Stimulated activated CD4-positive, alpha-beta T cell treated with anti-CD3 and anti-CD28 coated beads, Interleukin-4, amount 100 ng/mL, for 24 hours (primary cell): ENCODE measurements at places on chromosomes 13 and 19.
A peak's percentile ranks its signal among the peaks of the same experiment; 100 is the strongest.

- DNase-seq: peak; percentile 15
These were observed 69.1 kb downstream of the ATP7B start for GRCh38 chr13:51942189-51942588.

DNA sequence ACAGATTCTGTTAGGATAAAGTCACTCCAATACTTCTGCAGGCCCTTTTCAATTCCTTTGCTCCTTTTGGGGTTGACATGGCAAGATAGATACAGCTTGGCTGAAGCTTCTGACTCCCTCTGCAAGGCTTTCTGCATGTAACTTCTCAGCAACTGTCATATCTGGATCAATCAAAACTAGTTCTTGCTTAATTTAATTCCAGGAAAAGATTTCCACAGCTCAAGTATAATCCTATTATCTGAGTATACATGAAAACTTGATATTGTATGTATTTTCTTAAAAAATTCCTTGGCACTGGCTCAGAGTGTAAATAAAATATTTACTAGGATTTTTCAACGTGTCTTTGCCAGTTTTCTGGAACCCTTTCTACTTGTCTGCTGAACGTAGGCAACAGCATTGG is 109.6 kb downstream of the STARD13 start:
- DNase-seq: no peak

- no peak for DNase-seq
These were observed 11.5 kb downstream of the DNM2 start for GRCh38 chr19:10729411-10729810.

DNA sequence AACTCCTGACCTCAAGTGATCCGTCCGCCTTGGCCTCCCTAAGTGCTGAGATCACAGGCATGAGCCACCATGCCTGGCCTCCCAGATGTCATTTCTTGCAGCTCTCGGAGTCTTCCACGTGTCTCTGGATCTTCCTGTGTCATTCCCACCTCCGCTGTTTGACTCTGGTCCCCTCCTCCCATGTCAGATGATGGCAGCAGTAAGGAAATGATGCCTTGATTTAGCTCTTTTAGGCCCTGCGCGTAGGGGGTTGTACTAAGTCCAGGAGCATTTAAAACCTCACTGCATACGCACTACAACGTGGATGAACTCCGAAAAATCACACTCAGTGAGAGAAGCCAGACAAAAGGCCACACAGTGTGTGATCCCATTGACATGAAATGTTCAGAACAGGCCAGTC is 113.1 kb downstream of the GNG7 start:
- no peak for DNase-seq

DNA sequence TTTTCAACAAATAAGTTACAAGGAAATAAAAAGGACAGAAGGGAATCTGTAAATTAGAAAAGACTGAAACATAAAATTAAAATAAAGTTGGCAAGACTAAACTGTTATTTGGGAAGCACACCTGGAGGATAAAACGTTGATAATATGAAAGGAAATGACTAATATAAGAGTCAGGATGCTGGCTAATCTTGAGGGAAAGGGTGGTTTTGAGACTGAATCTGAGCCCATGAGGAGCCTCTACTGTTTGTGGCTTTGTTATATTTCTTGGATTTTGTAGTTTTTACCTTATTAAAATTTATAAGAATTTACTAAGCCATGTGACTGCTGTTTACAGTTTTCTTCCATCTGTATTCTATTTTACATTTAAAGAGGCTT is 718.0 kb upstream of the SPRY2 start:
- no peak for DNase-seq

DNA sequence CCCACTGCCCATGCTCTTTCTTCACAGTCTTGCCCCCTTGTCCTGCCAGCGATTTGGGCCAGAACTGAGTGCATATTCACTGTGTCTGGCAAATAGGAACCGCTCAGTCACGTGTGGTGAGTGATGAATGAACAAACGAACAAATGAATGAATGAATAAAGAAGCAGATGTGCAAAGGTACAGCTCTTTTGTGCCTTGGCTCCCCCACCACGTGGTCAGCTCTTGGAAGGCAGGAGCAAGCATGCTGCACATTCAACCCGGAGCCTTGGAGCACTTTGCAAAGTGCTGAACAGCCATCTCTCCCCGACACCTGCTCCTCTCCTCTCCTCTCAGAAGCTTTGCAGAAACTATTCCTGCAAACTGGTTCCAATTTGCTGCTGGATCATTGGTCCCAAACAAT is 52.4 kb downstream of the LATS2 start:
- DNase-seq: no peak

- DNase-seq: peak; percentile 61
These were observed 13.8 kb downstream of the DNASE2 start for GRCh38 chr19:12867120-12868099.

- peak; percentile 95 for DNase-seq
These were observed at the start of gene FGF22 for GRCh38 chr19:639253-640160. TSS of gene FGF22 (plus strand) at chr19:639879. CDS start at chr19:639926, 47 bp downstream.

DNA sequence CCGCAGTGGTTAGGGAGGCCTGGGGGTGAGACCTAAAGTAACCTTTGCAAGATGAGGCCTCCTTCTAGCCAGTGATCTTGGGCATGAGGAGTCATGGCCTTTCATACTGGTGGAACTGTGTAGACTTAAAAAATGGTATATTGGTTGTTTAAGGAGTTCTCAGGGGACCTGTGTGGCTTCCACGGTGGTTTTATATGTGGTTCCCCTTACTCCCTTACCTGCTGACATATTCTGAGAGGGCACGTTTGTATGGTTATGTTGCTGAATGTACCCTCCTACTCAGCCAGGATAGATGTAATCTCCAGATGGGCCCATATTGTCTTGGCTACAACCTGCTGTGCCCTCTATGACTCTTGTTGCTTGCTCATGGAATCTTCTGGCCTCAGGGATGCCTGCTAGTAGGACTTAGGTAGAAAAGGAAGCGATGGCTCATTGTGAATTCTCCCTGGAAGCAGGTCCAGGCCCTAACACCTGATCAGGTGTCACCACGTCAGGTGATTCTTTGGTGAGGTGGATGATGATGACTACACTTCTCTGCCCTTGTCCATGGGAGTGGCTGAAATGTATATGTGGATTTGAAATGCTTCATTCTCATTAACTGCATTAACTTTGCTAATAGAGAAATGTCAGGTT is 1.8 kb downstream of the ZNF460 start:
- DNase-seq: no peak

- DNase-seq: no peak
These were observed 466.6 kb upstream of the PCDH9 start for GRCh38 chr13:67696775-67697174.

GRCh38 chr19:44614313-44614712 is 950 bp downstream of the IGSF23 start:
- DNase-seq: no peak

- DNase-seq: no peak
These were observed 636 bp upstream of the ZNF579 start for GRCh38 chr19:55581145-55581822.

DNA sequence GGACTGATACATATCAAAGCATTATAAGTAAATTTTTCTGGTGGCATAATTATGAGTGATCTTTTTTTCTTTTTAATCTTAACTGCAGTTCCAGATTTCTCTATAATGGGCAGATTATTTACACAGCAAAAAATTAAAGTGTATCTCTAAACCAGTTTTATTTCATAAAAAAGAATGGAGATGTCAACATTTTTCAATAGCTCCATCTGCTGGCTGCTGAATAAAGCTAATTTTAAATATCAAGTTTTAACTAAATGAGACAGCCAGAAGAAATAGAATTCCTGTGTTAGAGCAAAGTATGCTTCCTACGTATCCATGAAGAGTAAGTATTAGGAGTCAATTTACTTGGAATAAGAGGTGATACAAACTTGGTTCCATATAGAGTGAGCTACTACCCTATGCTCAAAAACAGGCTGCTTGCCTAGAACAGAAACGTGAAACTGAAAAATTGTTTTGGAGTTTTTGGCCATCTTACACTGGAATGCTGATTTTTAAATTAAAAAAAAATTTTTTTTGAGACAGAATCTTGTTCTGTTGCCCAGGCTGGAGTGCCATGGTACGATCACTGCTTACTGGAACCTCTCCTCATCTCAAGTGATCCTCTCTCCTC is 5.0 kb upstream of the PDS5B start:
- DNase-seq: no peak

DNA sequence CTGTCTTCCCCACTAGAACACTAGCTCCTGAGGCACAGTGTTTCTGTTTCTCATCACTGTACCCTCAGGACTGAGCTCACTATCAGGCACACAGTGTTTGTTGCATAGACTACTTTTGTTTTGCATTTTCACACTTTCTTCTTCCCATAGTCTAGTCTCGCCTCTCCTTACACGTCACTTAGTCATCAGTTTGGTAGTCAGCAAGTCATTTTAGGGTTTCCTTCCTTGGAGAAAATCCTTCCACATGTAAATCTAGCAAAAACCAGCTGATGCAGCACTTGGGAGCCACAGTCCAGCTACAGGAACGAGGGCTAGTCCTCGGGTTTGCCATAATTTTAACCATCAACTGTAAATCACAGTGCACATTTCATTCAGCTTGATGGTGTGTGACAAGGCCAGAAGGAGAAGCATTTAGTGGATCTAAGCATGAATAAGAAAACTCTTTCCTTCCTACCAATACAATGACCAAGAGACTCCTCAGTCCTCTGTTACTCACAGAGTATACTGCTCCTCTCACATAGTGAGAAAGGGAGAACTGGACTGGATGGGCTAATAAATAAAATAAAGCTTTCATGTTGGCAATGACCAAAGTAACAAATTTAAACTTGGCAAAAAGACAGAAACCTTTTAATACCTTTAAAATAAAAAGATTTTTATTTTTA is 221.0 kb downstream of the KLF12 start:
- DNase-seq: no peak

- DNase-seq: no peak
These were observed 8.1 kb downstream of the URAD start for GRCh38 chr13:27980280-27980998.

DNA sequence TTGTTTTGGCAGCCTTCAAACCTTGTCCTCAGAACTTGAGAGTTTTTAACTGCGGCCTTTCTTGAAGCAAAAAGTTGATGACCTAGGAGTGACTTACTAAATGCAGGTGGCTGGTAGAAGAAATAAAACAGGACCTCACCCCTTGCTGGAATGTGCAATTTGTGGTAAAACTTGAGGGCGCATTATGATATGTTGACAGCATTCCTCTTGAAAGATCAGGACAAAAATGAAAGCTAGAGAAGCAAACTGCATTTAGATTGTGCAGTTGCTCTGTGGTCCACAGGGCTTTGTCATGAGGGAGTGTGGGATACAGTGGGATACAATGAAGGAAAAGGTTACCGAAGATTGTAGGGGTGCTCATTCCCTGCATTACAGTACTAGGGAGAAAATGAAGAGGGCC is 504.2 kb downstream of the GPC6 start:
- no peak for DNase-seq

- DNase-seq: no peak
These were observed 111.5 kb downstream of the PTPRS start for GRCh38 chr19:5228932-5229777.

GRCh38 chr13:20106742-20107141 is 54.1 kb downstream of the GJA3 start:
- no peak for DNase-seq

- DNase-seq: no peak
These were observed 42.8 kb upstream of the NPAS1 start for GRCh38 chr19:46976845-46977320.

GRCh38 chr13:49403996-49404702 is 39.7 kb downstream of the CAB39L start:
- no peak for DNase-seq

GRCh38 chr19:39438270-39438934 is 2.7 kb upstream of the RPS16 start:
- no peak for DNase-seq

DNA sequence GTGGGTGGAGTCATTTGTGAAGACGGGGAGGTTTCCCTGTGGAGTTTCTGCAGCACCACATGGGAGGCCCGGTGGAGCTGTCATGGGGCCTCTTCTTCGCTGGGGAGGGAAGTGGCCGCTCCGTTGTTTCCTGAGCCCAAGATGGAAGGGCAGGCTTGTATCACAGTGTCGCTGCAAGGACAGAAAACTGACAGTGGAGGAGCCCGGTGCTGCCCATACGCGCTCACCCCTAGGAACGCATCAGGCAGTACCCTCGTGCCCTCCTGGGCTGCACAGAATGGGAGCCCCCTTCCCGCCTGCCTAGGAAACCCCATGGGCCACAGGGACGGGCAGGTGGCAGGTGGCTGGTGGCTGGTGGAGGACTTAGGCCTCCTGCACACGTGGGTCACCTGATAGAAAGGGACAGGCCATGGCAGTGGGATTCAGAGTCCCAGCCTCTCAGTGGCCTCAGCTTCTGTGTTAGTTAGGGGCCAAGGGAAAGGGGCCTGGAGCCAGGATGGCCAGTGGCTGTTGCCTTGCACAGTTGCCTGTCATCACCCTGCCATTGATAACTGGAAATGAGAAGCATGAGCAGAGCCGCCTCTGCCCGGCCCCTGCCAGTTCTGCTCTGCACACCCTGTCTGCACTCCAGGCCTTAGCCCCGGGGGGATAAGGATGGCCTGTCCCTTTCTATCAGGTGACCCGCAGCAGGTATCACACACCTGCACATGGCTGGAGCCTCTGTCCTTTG is 7.6 kb downstream of the COL4A2 start:
- DNase-seq: no peak

GRCh38 chr13:88887045-88887662 is 1216.0 kb downstream of the SLITRK5 start:
- DNase-seq: no peak

- DNase-seq: peak; percentile 45
These were observed at the start of gene ZNF587B for GRCh38 chr19:57830071-57830602. TSS of gene ZNF587B (plus strand) at chr19:57830299. CDS start at chr19:57830529, 230 bp downstream.

- no peak for DNase-seq
These were observed 15.5 kb downstream of the IRGC start for GRCh38 chr19:43731346-43731745.

- peak; percentile 69 for DNase-seq
These were observed 722 bp upstream of the ICAM1 start for GRCh38 chr19:10270180-10270615.

DNA sequence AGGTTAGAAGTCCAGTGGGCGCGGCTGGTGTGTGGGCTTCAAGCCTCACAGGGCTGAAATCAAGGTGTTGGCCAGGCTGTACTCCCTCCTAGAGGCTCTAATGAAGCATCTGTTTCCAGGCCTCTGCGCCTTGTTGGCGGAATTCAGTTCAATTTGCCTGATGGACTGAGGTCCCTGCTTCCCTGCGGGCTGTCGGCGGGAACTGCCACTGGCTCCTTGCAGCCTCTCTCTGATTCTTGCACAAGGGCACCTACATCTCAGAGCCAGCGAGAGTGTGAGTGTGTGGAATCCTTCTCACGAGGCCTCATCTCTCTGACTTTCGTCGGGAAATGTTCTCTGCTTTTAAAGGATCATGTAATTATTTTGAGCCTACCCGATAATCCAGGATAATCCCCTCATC is 128.6 kb downstream of the DLEU7 start:
- no peak for DNase-seq

DNA sequence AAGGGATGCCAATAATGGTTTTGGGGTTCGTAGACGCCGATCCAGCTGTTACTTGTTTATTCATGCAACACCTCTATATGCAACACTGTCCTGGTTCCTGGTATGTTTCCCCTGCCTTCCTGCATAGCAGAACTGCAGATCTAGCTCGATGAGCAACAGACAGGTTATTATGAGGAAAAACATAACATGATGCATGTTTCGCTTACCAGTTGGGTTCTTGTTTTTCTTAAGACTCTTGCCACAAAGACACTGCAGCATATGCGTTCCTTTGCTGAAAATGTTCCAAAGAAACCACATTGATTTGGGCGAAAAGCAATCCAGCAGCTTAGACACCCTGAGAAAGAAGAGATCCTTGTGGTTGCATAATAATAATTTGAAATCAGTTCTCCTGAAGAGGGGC is 583 bp downstream of the FGF14 start:
- no peak for DNase-seq
